Kidney epithelial cell (primary cell): ENCODE measurements at places on chromosomes 11 and 22.

- DNase-seq, result no peak
Observed at GRCh38 chr11:57641011-57641807, 8.5 kb downstream of the YPEL4 start.

GRCh38 chr11:6968816-6969215 lies 42.6 kb downstream of the ZNF215 start:
- no peak for DNase-seq

DNA sequence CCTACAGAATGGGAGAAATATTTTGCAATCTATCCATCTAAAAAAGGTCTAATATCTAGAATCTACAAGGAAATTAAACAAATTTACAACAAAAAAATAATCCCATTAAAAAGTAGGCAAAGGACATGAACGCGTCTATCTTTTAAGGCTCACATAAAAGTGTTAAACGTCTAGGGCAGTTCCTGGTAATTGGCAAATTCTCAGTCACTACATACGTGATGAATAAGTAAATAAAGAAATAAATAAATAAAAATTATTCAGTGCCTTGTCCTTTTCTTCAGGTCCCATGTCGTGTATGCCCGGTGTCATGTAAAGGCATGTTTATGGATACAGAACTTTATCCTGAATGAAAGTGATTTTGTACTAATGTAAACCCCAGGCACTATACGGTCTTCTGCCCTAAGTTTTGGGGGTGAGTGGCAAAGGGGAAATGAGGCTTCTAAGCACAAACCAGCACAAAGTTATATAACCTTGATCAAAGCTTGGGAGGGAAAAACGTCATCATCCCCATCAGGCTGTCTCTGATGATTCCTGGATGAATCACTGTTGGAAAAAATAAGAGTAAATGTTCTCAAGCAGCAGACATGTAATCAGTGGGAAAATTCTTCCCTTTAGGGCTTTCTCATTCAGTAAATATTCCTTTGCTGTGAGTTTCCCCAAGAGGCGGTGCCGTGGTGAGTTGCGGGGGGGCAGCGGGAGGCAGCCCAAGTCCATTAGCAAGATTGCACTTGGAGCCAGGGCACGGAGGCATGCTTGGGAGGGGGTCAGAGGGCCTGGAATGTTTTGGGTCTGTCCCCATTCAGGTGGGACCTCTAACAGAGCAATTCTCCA lies 30.4 kb upstream of the MICAL2 start:
- DNase-seq, result peak; percentile 98

- no peak for DNase-seq
Observed at GRCh38 chr11:104343578-104343977, 179.6 kb upstream of the PDGFD start.

GRCh38 chr11:73271936-73272679 lies at the start of gene P2RY6:
TSS of gene P2RY6 (plus strand) at chr11:73272338. CDS start at chr11:73296519, 24,181 bp downstream.
- DNase-seq, result peak; percentile 28

DNA sequence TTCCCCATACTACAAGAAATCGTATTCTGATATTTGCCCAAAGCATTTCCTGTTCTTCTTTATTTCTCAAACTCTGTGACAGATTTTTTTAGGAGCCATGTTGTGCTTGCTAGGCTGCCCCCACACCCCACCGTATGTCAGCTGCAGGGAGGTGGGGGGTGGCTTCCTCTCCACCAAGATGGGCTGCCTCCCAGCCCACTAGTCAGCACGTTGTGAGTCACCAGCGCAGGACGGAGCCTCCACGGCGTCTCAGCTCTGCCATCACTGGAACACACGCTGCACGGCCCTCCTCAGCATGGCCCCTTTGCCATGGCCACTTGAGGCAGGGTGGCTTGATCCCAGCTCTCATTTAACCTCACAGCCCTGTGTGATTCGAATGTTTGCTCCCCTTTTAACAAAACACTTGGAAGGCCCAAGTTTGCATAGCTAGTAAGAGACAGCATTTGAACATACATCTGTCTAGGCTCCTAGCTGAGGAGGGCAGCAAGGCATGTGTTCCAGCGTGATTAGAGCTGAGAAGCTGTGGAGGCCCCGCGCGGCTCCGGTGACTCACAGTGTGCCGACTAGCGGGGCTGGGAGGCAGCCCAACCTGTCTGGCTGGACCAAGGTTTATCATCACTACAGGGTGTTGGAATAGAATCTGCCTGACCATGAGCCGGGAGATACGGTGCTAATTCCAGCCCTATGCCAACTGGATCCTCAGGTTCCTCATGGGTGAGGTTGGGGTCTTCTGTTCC lies 180.7 kb upstream of the NCAM1 start:
- no peak for DNase-seq

DNA sequence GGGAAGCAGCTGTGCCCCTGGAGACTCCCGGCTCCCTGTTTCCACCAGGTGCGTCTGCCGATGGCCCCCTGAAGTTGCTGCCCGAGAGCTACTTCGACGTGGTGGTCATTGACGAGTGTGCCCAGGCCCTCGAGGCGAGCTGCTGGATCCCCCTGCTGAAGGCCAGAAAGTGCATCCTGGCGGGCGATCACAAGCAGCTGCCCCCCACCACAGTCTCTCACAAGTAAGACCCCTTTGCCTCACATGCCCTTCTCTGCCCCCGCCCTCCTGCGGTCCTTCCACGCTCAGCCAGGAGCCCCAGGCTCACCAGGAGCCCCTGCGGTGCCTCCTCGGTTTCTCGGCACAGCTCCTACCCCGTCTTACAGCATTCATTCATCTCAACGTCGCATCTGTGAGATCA lies 25.4 kb downstream of the IGHMBP2 start:
- DNase-seq, result no peak
